ENCODE measurements at places on chromosomes 1 and 21.

DNA sequence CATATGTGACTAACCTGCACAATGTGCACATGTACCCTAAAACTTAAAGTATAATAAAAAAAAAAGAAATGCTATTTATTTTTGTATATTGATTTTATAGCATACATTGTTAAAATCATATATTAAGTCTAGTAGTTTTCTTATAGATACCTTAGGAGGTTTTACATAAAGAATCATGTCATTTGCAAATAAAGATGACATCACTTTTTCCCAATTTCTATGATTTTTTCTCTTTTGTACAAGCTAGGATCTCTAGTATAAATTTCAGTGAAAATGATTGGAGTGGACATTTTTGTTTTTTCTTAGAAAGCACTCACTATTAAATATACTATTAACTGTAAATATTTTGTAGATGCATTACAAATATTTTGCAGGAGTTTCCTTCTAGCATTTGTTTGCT is 20.5 kb upstream of the NTMT2 start:
- DNase-seq: no peak

DNA sequence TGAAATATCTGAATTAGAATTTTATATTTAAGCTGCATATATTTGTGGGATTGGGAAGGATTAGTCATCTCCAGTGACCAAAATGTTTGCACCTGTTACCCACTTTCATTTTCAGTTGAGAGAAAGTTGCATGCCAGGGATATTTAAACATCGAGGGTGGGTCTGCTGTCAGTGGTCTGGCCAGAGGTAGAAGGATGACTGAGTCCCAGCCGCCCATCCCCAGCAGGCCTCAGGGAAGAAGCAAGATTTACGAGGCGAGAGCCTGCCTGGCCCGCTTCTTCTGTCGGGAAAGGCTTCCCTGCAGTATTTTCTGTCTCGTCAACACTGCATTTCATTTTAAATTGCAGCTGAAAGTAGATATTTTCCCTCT is 1.4 kb upstream of the MAN1C1 start:
- DNase-seq: no peak

DNA sequence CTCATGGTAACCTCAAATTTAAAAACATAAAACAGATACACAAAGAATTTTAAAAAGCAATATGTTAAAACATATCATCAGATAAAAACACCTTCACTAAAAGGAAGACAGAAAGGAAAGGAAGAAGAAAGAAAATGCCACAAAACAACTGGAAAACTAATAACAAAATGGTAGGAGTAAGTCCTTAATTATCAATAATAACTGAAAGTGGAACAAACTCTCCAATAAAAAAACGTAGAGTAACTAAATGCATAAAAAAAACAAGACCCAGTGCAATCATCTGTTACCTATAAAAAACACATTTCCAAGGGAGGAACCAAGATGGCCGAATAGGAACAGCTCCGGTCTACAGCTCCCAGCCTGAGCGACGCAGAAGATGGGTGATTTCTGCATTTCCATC is 47.1 kb upstream of the ACADM start:
- no peak for DNase-seq

DNA sequence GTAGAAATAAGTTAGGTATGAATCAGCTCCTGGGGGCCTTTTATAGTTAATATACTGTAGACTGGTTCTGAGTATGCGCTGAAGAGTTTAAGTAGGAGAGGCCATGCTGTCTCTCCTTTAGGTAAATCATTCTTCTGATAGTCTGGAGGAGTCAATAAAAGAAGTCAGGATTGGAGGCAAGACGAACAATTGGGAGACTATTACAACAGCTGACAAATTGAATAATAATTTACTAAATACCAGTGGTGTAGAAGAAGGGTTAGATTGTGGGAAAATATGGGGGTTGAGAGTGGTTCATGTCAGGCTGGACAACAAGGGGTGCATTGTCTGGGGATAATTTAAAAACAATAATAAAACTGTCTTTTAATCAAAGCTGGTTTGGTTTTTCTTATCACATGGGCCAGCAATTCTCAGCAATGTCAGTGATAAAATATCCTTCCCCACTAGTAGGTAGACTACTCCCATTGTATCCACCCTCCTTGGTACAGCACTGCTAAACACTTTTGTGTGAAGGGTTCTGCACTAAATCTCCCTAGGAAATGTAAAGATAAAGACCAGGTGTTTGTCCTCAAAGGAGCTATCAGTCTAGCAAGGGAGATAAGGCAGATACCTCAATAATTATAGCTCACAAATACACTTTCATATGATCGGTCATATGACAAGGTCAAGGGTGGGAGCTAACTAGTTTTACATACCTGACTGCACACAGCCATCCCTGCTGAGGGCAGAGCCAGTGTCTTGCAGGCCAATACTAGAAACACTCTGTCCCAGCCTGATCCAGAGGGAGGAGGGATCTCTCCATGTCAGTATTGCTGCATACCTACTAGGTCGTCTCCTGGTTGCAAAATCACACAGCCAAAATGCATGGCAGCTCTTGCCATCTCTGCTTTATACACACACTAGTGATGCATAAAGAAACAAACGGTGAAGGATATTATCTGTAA is 299.7 kb downstream of the VAV3 start:
- no peak for DNase-seq

DNA sequence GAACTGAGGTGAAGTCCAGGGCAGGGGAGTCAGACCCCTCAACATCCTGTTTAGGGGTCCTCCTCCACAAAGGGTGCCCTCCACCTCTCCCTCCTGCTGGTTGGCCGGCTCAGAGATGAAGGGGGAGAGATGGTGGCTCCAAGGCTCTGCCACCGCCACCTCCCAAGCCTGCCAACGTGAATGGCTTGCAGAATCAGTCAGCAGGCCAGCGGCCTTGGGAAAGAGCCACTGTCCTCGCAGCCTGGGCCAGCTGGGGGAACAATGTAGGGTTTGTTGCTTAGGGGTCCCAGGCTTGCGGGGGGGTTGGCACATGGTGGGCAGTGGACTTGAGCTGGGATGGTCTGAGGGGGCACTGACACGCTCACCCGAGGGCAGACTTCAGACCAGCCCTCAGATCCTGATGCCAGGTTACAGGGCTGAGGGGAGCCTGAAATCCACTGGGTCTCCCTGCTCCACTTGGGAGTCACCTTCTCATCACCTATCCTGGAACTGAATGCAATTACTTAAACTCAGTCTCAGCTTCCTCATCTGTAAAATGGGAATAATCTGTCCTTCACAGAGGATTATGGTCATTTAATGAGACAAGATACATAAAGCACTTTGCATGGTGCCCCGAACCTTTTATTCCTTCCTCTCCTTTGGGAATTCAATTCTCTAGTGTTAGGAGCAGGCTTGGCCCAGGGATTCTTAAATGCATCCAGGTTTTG is 8.3 kb downstream of the GPR37L1 start:
- DNase-seq: no peak

DNA sequence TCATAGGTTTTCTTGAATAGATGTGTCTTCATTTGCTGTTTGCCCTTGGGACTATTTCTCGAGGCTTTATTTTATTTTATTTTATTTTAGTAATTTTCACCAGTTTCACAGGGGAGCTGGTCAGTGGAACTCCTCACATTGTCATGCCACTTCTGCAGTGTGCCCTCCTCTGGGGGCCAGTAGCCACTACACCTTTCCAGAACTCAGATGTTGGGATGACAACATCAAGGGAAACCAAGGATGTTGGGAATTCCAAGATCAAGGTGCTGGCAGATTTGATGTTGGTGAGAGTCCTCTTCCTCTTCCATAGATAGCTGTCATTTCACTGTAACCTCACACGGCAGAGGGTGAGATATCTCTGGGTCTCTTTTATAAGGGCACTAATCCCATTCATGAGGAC is 35.5 kb downstream of the SLC26A9 start:
- no peak for DNase-seq

GRCh38 chr1:66478116-66478515 is 55.8 kb upstream of the SGIP1 start:
- DNase-seq: peak; percentile 27

DNA sequence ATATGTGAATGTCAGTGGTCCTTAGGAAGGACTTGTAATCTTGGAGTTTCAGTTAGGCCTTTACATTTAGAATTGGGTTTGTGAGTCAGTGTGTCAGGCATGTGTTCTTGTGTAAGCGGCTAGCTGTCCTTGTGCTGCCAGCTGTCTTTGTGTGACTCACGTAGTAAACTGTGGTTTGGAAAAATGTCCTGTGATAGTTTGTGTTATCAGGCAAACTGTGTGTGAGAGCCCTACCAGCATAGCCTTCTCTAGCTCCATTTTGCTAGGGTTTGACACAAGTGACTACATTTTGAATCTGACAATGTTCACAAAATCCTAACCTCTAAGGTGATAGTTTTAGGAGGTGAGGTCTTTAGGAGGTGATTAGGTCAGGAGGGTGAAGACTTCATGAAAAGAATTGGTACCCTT is 6.9 kb upstream of the SLC35D1 start:
- DNase-seq: peak; percentile 90

GRCh38 chr1:53328009-53328461 is at the start of gene LRP8:
LRP8 (minus strand) TSS chr1:53328070; CDS start chr1:53327912, 158 bp downstream.
- no peak for DNase-seq

All from epithelial cell of prostate (primary cell).